ENCODE measurements at places on chromosomes 5 and 9. TPM values are rescaled to one million over a fixed set of nuclear protein-coding genes. Genes with fewer than 3 reads are reported as not detected.

Gene AMBP
- not detected for total RNA-seq

Gene AGTPBP1
- total RNA-seq = 46.7 TPM

DNA sequence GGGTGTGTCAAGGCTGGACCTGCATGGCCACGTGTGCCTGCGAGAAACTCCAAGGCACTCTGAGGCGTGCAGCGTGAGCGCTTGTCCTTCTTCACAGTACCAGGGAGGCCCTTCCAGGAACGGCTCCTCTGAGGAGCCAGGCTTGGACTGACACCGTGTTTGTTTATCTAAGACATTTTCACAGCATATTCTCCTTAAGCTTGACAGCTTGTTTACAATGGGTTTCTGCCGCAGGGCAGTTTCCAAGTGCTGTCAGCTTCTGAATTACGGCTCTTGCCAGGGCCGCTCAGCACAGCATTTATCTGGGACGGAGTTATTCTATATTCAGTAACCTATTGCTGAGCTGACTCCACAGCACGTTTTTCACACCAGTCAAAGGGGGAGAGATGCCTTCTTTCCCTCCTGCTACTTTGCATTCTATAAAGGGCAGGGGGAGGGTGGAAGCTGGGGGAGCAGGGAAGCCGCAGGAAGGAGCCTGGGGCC is 98.4 kb downstream of the LMNB1 start:
- DNase-seq = no peak

GRCh38 chr5:54900984-54901725 is 84.2 kb downstream of the ESM1 start:
- no peak for DNase-seq

Measured in activated naive CD8-positive, alpha-beta T cell treated with anti-CD3 and anti-CD28 coated beads, Interleukin-2, amount 10 ng/mL, durations not matched to agents 7 days and 5 days (primary cell).